ENCODE measurements at places on chromosomes 3 and 15.

- DNase-seq = no peak
Observed at GRCh38 chr3:7307410-7307809, 446.5 kb downstream of the GRM7 start.

- no peak for DNase-seq
Observed at GRCh38 chr15:72021604-72022003, 96.3 kb downstream of the MYO9A start.

- no peak for DNase-seq
Observed at GRCh38 chr15:54675241-54675640, 521.5 kb downstream of the RSL24D1 start.

DNA sequence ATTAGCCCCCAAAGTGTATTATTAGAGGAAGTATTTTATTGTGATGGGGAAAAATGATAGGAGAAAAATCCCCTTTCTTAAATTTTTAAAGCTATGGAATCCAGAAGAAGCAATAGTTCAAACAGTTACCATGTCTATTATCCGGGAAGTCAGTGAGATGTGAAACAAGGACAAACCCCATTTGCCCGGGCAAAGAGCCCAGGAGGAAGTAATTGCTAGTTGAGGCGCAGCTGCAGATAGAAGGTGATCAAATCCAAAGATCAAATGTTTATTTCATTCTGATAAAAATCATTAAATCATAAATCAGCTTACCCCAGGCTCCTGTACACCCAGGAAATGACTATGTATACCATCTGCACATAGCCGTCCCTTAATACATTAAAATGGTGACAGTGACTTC is 204.0 kb upstream of the CRBN start:
- no peak for DNase-seq

- DNase-seq = no peak
Observed at GRCh38 chr15:85832394-85832793, 37.7 kb upstream of the KLHL25 start.

DNA sequence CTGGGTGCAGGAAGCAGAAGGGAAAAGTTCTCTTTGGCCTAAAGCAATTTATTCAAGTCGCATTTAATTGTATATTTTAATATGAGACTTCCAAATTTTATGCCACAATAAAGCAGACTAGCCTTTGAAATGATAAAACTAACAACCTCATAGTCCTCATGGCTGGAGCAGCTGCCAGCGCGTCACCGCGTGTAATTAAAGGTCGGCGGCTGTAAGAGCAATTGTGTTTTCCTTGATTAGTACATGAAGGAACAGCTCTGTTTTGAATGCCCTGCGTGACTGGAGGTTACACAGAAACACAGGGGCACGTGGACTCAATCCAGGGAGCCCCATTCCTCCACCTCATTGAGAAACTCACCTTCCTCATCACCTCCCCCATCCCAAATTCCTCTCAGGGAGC is 10.1 kb upstream of the LRRC15 start:
- DNase-seq = no peak

GRCh38 chr15:40115670-40116093 is 7.0 kb upstream of the BMF start:
- DNase-seq = no peak

GRCh38 chr3:129695230-129695629 is 88.8 kb upstream of the PLXND1 start:
- DNase-seq = no peak

DNA sequence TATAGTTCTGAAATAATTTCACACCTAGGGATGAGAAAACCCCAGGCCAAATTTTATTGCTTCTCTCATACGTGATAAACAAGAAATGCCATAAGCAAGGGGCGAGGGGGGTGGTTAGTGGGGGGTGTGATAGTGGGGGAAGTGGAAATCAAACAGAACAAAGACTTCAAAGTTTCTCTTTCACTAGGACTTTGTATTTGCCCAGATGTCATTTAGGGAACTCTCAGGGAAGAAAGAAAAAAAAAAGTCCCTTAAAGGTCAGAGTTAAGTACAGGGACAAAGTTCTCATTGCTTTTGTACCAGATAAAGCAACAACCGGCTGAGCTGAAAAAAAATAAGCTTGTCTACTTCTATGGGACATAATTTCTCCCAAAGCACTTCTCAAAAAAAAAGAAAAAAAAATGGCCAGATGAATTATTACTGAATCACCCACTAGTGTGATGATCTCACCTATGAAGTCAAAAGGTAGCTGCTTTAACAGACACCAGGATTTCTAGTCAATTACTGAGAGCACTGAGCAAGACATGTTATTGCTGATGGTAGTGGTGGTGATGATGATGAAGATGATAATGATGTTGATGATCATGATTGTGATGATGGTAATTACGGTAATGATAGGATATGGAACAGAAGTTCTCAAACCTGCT is 56.2 kb downstream of the FHIT start:
- no peak for DNase-seq

DNA sequence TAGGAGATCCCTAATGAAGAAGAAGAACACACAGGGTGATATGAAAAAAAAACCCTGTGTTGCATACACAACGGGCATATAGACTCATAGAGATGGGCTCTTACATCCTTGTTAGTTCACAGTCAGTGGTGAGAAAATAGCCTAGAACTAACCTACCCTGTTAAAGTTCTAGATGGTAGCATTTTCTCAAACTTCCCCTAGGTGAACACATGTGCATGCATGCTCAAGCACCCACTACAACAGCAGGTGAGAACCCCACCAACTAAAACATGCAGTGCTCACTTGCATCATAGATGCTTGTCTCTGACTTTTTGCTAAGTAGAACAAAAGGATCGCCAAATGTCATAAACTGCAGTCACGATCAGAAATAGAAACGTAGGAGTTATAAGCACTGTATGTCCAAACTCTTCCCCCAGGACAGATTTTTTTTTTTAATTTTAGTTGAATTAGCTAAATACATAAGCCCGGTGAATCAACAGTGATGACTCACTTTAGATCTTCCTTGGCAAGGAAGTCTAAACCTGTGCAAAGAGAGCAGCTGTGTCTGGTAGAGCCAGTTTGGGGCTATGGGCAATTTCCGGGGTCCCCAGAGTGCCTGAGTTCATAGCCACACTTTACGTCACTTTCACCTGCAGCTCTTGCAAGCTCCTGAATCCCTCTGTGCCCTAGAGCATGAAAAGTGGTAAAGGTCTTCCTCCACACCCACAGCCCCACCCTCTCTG is 96.2 kb upstream of the SEMA6D start:
- DNase-seq = no peak

DNA sequence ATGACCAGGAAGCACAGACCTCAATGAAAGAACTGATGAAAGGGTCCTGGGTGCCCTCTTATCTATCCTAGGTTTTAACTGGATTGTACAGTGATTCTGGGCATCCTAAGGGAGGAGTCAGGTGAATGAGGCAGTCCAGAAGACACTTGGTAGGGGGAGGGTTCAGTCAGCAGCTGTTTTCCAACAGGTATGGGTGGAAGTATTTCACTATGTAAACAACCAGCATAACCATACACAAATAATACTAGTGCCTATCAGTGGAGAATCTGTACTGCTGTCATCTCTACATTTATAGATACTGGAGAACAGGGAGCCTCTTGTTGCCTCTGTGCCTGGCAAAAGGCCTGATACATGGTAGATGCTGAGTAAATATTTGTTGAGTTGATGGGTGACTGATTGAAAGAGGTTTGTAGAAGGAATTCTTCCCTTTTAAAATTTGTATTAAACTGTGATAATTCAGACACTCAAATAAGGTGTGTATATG is 328.5 kb downstream of the RBMS3 start:
- DNase-seq = no peak

- DNase-seq = no peak
Observed at GRCh38 chr3:172355836-172356235, 92.4 kb downstream of the GHSR start.
